ENCODE measurements at places on chromosomes 11 and 22.

DNA sequence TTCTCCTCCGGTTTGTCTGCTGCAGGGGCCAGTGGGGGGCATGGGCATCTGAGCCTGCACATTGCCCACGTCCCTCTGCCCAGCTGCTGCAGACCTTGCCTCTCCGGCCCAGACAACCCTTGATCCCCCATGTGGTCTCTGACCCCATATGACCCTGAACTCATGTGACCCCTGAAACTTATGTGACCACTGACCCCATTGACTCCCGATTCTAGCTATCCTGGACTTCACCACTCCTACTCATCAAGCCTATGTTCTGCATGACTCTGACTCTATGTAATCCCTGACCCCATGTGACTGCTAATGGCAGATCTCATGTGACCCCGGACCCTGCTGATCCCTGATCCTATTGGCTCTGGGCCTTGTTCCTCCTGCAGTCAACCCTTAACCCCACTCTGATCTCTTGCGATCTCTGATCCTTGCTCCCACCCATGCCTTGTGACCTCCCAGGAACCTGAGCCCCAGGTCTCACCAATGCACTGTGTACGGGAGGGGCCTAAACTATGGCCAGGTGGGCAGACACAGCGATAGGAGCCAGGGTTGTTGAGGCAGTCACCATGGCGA lies 5.7 kb downstream of the LTBP3 start:
- peak; percentile 56 for DNase-seq

GRCh38 chr11:111978028-111978771 lies 41.1 kb downstream of the DIXDC1 start:
- DNase-seq, result no peak

DNA sequence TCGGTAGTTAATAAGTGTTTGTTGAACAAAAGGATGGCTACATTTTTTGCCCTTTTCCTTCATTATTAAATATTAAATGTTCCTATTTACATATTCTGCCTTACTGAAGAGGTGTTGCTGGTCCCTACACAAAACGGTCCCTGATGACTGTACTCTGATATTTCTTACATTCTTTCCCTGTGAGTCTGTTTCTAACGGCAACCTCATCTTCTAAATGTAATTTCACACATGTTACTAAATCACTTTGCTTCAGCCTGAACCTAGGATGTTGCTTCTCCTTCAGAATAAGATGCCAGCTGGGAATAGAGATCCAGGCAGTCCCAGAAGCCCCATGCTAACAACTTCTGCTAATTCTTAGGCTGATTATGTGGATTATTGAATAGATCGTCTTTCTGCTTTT lies 50.3 kb downstream of the SPON1 start:
- DNase-seq, result no peak

- no peak for DNase-seq
Observed at GRCh38 chr11:82986446-82986845, 84.9 kb downstream of the DDIAS start.

GRCh38 chr22:47598864-47599263 lies 836.4 kb downstream of the TBC1D22A start:
- no peak for DNase-seq

GRCh38 chr11:30789270-30789669 lies 203.1 kb upstream of the MPPED2 start:
- DNase-seq, result no peak

- DNase-seq, result no peak
Observed at GRCh38 chr11:75203138-75203537, 37.4 kb upstream of the TPBGL start.

DNA sequence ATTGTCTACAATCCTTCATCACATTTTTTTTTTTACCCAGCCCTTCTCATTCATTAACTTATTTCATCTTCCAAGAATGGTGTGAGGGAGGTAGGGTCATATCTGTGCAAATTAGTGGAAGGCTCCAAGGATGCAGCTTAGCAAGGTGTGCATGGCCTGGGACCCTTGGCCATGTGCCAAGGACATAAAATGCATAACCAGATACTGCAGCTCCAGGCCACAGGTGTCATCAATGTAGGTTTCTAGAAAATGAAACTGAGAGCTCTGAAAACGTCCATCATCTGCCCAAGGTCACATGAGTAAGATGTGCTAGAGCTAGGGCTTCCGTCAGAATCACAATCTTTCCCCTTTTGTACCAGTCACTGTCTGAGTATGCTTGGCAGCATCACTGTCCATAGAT lies 29.8 kb downstream of the ANKK1 start:
- DNase-seq, result no peak

DNA sequence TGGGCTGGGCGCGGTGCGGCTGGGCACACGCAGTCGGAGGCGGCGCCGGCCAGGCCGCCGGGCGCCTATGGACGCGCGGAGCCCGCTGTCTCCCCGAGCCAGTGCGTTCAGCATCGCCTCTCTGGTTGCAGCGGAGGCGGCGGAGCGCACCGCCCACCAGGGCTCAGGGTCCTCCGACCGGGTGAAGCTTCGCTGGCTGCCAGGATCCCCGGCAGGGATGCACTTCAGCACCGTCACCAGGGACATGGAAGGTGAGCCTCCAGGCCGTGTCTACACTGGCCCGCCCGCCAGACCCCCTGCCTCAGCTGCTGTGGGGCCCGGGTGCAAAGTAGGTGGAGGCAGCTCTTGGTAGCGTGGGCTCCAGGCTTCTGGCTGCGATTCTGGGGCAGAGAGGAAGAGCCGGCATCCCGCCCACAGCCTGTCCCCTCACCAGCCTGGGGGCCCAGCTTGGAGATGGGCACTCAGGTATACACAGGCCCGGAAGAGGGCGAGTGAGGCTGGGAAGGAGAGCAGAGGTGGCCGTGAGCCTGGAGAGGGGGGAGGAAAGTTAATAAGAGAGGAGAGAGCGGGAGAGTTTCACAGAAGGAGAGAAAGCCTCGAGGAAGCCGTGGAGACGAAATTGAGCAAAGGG lies 1.0 kb upstream of the TBX1 start:
- DNase-seq, result no peak
